ENCODE measurements at places on chromosomes 2 and 18.

DNA sequence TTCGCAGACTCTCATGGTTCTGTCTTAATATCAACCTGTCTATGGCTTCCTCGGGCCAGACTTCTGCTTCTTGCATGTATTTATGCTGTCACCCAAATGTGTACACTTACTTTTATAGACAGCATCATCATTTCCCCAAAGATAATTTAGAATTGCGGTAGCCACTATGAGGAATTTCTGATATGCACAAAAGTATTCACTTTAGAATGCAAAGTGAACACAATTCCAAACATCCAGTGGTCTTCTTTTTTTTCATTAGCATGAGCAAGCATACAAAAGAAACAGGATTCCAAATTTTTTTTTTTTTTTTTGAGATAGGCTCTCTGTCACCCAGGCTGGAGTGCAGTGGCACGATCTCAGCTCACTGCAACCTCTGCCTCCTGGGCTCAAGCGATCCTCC is 21.0 kb upstream of the MCFD2 start:
- no peak for DNase-seq

- DNase-seq: no peak
Observed at GRCh38 chr2:238424313-238424700, 2.4 kb upstream of the ASB1 start.

DNA sequence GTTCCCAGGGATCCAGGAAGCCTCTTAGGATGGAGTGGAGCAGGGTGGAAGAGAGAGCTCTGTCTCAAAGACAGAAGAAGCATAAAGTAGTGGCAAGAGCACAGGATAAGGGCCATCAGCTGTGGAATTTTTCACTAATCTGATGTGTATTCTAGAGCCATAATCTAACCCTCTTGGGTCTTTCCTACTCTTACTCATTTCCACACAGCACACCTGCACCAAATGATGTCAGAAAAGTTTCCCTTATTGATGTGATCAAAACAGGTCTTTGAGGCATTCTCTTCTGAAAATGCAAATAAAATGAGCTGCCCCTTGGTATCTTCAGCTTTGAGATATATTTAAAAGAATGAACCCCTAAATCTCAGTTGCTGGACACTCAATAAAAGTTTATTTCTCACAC is 415.1 kb upstream of the CHST9 start:
- DNase-seq: no peak

DNA sequence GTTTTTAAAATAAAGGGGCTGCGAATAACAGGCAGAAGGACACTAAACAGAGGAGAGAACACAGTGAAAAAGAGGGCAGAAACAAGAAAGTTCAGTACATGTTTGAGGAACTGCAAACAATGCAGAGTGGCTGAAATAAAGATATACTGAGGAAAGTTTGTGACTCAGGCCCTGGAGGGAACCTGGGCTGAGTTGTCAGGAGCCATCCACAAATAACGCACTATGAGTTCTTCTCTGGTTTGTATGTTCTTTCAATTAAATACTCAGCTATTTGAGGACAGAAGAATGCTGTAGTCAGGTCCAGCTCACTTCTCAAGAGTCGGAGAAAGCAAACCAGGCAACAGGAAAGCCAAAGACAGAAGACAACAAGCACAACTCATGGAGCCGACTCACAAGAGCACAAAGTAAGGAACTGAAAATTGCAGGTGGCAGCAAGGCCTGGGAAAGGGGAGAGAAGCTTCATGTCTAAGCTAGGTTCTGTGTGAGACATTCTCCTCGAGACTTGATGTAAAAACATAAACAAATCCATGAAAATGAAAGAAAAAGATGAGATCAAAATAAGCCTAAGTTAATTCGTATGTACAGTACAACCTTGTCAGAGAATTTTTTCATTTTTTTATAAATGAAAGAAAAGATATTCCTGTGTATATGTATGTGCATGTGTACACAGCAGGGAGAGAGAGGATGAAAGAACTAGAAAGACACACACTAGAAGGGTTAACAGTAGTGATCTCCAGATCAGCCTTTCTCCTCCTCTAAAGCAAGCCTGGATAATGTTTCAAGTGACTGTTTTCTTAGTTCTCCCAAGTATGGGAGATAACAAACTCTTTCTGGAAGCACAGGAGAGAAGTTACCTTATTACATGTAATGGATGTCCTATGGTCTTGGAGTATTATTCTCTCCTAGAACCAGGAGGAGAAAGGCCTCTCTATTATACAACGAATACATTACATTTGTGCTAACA is 41.5 kb downstream of the CHN1 start:
- DNase-seq: no peak

- no peak for DNase-seq
Observed at GRCh38 chr2:174344716-174345461, 10.1 kb downstream of the SP9 start.

GRCh38 chr2:166152064-166152463 is 24.2 kb upstream of the SCN1A start:
- DNase-seq: no peak

- DNase-seq: no peak
Observed at GRCh38 chr2:71243634-71244301, 16.9 kb upstream of the PAIP2B start.

DNA sequence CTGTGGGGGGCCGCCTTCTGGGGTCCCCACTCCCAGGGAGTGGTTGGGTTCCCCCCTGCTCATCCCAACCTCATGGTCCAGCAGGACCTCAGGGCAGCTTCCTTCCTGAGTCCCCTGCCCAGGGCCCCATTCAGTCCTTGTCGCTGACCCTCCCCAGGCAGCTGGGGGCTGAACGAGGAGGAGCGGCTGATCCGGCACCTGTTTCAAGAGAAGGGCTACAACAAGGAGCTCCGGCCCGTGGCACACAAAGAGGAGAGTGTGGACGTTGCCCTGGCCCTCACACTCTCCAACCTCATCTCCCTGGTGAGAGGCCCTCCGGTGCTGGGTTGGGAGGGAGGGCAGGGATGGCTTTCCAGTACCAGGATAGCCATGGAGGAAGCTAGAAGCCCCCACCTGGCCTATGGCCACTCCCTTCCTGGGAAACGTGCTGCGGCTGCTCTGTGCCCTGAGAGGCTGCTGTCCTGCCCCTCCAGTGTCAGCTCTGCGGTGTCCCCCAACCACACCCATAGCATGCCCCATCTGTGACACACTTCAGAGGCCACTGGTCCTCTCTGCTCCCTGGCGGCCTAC is 497 bp downstream of the CHRND start:
- DNase-seq: no peak

DNA sequence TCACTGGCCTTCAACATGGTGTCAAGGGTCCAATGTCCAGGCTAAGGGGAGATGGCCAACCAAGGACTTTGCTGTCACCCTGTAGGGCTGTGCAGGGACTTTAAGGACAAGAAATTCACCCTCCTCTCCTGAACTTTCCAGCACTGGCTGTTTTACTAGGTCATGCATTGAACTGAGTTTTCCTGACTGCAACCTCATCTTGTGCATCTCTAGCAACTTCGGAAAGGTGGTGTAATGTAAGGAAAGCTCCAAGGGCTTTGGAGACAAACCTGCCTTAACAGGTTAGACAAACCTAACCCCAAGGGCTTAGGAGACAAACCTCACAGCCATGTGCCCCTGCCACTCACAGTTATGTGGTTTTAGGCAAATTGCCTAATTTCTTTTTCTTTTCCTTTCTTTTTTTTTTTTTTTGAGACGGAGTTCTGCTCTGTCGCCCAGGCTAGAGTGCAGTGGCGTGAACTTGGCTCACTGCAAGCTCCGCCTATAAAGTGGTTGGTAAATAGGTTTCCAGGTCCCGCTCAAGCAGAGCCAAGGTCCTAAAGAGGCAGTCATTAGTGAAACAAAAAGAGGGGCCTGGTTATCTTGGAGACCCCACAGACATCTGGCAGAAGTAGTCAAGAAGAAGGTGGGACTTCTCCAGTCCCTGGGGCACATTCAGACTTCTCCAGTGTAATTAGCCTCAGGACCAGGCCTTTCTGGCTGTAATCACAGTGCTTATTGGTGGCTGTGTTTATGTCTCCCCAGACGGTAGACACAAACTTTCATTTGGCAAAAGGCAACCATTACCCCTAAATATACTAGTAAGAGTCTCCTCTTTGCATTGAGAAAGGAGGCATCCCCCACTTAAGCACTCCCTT is 37.6 kb upstream of the PMAIP1 start:
- no peak for DNase-seq

- DNase-seq: no peak
Observed at GRCh38 chr2:11874861-11875260, 128.4 kb downstream of the LPIN1 start.

DNA sequence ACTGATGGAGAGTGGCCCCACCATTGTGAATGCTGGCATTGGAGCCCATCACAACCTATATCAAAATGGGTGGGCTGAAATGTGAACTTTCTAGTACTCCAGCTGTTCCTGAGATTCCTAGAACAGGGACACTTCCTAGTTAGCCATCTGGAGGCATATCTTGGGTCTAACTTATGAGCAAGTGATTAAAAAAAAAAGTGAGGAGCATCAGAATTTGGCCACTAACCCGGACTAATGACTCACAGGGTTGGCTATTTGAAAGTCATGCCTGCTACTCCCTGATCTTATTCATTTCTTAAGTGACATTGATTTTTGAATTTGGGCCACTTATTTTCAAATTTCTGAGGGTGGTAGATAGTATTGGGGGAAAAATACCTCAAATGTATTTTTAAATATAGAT is 216.6 kb downstream of the HRH4 start:
- no peak for DNase-seq

DNA sequence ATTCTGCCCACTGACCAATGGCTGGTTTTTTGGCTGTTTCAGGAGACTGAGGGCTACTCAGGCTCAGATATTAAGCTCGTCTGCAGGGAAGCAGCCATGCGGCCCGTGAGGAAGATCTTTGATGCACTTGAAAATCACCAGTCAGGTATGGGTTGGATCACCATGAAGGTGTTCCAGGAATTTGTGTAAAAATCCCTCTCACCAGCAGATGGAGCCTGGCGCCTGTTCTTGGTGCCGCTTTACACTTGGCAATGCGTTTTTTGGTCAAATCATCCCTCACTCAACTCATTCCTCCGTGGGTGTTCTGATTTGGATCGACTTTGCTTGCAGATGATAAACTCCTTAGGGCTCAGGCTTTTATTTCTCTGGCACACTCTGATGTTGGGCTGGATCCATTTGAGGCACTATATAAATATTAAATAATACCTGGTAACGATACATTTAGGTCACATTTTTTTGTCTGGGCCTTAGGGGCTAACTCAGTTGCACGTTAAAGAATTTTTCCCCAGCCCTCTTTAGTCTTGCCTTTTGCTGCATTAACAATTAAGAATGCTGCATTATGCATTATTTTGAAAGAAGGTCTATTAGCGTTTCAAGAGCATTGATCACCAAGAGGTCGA is 50.0 kb downstream of the HDHD2 start:
- DNase-seq: peak; percentile 51

DNA sequence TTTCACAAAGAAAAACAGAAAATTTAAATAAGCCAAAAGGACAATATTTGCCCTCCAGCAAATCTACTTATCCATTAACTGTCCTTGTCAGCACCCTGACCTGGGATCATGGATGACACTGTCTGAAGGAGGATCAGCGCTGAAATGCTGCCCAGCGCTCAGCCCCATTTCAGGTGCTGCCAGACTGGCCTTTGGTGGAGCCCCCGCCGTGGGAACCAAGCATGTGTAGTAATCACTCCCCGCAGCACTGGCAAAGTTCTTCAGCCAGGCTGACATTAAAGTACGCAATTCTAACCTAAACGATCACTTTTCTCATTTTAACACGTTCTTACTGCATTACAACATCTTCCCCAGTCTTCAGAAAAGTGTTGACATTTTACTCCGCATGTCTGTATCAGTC is 108.6 kb upstream of the GPC1 start:
- no peak for DNase-seq

GRCh38 chr2:3644246-3644525 is 13.8 kb upstream of the ALLC start:
- DNase-seq: no peak

- DNase-seq: no peak
Observed at GRCh38 chr2:148936857-148937450, 61.9 kb downstream of the KIF5C start.

DNA sequence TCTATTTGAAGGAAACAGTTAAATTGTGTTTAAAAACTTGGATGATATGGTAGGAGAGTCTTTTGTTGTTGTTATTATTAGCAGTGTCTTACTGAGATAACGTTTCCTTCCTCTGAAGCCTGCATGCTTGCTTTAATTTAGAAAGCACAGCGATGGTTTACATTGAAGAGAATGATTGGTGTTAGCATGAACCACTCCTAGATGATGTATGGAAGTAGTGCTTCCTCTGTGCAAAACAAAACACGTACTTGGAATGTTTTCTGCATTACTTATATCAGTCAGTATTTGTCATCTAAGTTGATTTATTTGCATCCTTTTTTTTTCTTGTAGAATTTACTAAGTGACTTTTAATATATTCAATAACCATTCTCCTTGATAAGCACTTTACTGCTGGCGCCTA is 89.0 kb downstream of the UGGT1 start:
- no peak for DNase-seq

DNA sequence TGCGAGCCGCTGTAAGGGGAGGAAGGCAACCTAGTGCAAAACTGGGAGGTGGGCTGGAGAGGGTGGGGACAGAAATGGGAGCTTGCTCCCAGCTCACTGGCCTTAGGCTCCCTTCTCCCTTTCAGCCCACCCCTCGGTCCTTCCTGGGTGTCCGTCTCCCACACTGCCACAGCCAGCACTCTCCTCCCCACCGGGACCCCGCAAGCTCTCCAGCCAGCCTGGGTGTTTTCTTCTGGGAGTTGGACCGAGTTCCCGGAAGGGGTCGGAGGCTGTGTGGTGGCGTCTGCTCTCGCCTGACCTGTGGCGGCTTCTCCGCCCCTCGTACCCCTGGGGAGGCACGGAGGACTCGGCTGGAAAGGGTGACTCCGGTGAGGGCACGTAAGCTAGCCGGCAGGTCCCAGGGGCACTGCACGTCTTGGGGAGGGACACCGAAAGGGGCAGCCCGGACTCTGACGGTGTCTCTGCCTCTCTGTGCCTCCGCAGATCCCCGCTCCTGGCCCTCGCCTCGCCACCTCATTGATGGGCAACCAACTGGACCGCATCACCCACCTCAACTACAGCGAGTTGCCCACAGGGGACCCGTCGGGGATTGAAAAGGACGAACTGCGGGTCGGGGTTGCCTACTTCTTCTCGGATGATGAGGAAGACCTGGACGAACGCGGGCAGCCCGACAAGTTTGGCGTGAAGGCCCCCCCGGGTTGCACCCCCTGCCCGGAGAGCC is 1.1 kb downstream of the LRATD1 start:
- no peak for DNase-seq

Data from activated T-cell treated with anti-CD3 and anti-CD28 coated beads for 24 hours (primary cell).